ENCODE measurements at places on chromosomes 16 and 17.

- DNase-seq: no peak
Measured at GRCh38 chr16:1366712-1367299, 15.1 kb downstream of the GNPTG start.

GRCh38 chr16:65767125-65767524 lies 599.4 kb upstream of the CDH5 start:
- no peak for DNase-seq

DNA sequence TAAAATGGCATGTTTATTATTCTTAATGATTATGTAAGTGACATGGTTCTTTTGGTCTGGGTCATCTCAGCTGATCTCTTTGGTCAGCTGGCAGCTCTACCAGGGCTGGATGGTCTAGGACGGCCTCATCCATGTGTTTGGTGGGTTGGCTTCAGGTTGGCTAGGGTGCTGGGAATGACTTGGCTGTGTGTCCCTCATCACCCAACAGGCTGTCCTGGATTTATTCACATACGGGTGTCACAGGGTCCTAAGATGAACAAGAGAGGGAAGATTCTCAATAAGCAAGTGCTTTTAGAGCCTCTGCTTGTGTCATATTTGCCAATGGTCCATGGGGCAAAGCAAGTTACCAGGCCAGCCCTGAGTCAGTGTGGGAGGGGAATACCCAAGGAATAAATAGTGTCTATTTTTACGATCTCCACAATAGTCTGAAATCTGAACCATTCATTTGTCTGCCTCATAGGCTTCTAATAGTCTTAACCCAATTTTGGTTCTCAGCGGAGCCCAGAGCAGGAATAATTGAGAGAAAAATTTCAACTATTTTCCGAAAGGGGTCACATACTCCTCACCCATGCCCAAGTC lies 157.5 kb downstream of the HS3ST2 start:
- DNase-seq: no peak

- no peak for DNase-seq
Measured at GRCh38 chr16:48511716-48512115, 98.3 kb downstream of the N4BP1 start.

DNA sequence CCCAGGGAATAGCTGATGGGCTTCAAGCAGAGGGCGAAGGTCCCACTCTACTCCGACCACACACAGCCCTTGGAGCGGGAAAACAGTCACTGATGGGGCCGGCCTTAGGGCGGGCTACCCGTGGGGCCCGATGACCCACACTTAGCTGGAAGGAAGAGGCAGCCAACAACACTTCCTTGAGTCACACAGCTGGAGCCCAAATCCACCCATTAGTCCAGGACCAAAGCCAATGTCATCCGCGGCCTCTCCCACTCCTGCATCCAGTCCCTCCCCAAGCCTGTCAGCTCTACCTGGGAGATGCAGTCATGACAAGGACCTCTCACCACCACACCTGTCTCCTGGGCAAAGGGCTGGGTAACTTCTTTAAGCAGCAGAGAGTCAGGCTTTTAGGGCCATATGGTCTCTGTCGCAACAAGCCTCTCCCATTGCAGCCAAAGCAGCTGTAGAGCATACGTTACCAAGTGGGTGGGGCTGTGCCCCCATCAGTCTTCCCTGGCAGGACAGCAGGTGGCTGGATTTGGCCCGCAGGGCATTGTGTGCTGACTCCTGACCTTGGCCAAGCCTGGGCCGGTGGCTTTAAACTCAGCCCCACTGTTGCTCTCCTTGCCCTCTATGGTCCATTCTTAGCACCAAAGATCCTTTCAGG lies 110.7 kb downstream of the SOCS1 start:
- no peak for DNase-seq

- no peak for DNase-seq
Measured at GRCh38 chr17:13806092-13806491, 204.4 kb upstream of the HS3ST3A1 start.

DNA sequence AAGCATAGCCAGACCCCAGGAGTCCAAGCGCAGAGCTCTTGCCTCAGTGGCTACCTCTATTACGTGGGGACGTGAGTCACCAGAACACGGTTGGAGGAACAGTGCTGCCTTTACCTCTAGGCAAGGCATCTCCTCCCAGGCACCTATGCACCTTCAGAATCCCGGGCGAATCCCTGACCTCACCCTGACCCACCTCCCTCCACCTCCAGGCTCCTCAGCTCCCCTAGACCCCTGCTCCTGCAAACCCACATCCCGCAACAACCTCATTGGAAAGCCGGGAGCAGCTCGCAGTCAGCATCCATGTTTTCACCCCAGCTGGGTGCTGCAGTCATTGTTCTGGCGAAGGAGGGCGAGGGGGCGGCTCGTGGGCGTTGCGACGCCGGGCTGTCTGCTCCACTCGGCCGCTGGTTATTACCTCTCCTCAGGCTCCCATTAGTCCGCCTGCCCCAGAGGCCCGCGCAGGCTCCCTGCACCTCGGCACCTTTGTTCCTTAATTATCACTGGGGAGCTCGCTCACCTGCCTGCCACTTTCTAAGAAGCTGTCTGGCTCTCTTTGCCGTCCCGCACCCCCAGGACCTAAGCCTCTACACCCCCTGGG lies 24.6 kb upstream of the DLX4 start:
- no peak for DNase-seq

- no peak for DNase-seq
Measured at GRCh38 chr16:50642349-50642748, 38.8 kb downstream of the SNX20 start.

- DNase-seq: no peak
Measured at GRCh38 chr17:36510636-36511035, 24.0 kb downstream of the MYO19 start.

DNA sequence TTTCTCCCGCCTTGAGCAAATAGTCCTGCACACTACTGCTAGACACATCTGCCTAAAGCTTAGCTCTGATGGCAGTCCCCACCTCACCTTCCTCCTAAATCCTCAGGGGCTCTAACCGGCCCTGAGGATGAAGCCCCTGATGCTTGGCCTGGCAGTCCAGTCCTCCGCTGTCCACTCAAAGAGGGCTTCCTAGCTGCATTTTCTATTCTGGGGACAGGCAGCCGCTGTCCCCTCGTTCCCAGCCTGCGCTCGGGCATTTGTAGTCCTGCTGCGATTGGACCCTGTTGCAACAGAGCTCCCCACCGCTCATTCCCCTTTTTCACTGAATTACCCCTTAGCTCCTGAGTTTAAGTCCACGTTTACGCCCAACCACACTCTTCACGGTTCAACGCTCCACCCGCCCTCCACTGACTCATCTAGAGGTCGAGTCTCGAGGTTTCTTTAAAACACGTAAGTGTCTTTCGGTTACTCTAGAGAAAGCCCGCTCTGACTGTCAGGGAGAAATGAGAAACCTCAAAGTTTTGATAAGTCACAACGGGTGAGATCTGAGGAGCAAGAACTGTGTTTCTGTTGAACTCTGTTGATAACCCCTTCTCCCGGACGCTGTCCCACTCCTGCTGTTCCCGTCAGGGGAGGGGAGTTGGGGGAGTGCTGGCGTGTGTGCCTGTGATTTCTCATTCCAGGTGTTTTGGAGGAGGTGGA lies 4.5 kb downstream of the CCR7 start:
- DNase-seq: no peak

GRCh38 chr16:17229766-17230165 lies 241.0 kb downstream of the XYLT1 start:
- DNase-seq: no peak

- DNase-seq: no peak
Measured at GRCh38 chr16:6891496-6891895, 441.1 kb upstream of the RBFOX1 start.

- no peak for DNase-seq
Measured at GRCh38 chr17:10521949-10522348, 3.6 kb upstream of the MYH1 start.

- no peak for DNase-seq
Measured at GRCh38 chr17:82231312-82231561, 2.4 kb downstream of the SLC16A3 start.

- DNase-seq: peak; percentile 86
Measured at GRCh38 chr17:55717898-55718735, 4.5 kb downstream of the TMEM100 start.

- no peak for DNase-seq
Measured at GRCh38 chr17:40463122-40463550, 19.9 kb downstream of the IGFBP4 start.

DNA sequence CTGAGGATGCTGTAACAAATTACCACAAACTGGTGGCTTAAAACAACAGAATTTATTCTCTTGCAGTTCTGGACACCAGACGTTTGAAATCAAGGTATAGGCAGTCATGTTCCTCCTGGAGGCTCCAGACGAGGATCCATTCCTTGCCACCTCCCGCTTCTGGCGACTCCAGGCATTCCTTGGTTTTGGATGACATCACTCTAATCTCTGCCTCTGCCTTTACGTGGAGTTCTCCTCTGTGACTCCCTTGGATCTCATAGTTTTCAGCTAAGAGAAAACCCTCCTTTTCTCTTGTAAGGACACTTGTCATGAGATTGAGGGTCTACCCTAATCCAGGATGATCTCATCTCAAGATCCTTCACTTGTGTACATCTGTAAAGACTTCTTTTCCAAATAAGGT lies 31.4 kb upstream of the HS3ST3B1 start:
- no peak for DNase-seq

DNA sequence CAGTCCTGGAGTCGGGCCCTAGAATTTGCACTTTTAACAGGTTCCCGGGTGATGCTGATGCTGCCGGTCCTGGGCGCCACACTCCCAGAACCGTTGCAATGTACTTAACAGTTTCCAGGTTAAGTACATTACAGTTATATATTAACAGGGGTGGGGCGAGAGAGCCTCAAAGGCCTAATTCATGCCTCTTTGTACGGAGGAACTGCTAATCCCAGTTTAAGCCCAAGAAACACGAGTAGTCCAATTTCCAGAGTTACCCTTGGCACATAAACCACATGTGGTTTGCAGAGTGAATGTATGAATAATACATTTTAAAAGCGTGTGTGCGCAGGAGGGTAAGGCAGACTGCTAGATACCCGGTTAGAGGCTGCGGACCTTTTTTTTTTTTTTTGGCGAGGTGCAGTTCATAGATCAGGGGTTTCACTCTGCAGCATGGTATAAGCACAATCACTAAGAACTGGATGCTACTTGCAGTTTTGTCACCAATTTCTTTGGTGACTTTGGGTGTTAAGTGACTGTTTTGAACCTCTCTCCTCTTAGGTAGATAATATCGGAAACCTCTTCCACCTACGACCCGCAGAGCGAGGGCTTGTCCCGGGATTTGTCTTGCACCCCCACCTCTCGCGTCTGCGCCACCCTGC lies 713 bp downstream of the COX11 start:
- DNase-seq: no peak

DNA sequence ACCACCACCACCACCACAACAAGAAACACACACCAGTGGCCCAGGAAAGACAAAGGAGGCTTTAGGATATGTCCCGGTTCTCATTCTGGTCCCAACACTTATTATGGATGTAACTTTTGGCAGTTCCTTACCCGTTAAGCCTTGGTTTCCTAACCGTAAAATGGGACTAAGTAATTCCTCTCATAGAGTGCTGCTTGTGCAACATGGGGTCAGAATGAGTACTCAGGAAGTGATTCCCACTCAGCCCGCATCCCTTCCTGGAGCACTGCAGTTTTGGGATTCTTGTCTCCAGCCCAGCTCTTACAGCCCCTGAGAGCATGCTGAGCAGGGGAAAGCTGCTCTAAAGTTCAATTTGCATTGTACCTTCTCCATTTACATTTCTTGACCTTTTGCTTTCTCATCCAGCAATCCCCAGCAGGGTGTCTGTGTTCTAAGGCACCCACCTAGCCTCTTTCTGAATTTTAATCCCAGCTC lies 262.6 kb downstream of the PRKCA start:
- no peak for DNase-seq

- DNase-seq: no peak
Measured at GRCh38 chr16:22300427-22301071, 3.3 kb downstream of the POLR3E start.

- DNase-seq: no peak
Measured at GRCh38 chr16:47043970-47044684, 70.7 kb upstream of the DNAJA2 start.

DNA sequence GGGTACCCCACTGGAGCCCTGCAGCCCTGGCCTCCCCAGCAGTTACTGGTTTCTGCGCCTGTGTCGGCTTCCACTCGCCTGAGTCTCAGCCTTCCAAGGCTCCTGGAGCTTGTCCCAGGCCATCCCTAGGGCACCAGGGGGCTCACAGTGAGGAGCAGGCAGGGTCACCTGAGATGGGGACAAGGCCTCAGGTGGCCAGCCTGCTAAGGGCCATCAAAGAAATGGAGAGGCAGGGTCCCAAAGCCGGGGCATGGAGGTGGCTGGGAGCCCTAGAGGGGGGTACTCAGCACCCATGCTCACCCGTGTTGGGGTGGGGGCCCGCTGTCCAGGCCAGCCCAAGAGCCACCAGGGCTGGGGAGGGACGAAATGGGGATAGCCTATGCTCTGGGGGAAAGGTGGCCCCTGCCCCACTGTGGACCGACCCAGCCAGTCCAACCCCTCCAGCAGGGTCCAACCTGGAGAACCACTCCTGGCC lies 1.3 kb downstream of the FASN start:
- no peak for DNase-seq

- no peak for DNase-seq
Measured at GRCh38 chr17:142102-142661, 4.8 kb downstream of the SCGB1C2 start.

GRCh38 chr17:74804683-74805082 lies 28.5 kb upstream of the NAT9 start:
- DNase-seq: no peak

- peak; percentile 31 for DNase-seq
Measured at GRCh38 chr17:35368081-35368830, 5.2 kb downstream of the SLFN11 start.

DNA sequence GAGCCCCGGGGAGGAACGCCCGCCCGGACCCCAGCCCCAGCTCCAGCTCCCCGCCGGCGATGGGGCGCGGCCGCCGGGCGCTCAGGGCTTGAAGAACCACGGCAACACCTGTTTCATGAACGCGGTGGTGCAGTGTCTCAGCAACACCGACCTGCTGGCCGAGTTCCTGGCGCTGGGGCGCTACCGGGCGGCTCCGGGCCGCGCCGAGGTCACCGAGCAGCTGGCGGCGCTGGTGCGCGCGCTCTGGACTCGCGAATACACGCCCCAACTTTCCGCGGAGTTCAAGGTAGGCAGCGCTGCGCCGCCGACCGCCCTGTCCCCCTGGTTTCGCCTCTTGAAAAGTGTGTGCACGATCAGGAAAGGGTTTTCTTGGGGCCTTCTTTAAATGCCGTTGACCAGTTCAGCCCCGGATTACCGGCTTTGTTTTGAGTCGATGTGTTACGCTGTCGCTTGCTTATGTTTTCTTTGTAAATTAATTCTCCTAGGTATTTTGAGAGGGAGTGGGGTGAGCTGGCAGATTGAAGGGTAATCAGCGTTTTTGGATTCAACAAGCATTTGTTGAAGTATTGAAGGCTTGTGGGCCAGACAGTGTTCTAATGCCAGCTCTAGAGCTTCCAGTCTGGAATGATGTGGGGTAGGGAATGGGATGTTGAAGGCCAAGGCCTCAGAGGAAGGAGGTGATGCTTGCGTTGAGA lies 681 bp downstream of the USP43 start:
- no peak for DNase-seq

- DNase-seq: no peak
Measured at GRCh38 chr16:54318941-54319340, 32.4 kb upstream of the IRX3 start.

- DNase-seq: no peak
Measured at GRCh38 chr17:7818746-7819645, 15.0 kb upstream of the KDM6B start.
